ENCODE measurements at places on chromosomes 6 and 20. TPM values are rescaled to one million over a fixed set of nuclear protein-coding genes. Genes with fewer than 3 reads are reported as not detected.

Gene STMND1
- not detected for total RNA-seq

Gene MTFR2
- 9.1 TPM for total RNA-seq

Gene SLPI
- total RNA-seq: 502 TPM

Gene PPP1R14C
- total RNA-seq: 94.6 TPM

Gene TRIM10
- total RNA-seq: not detected

Gene KIF25
- total RNA-seq: not detected

Gene SAMD10
- total RNA-seq: 11.6 TPM

Gene MCCD1
- not detected for total RNA-seq

Gene C6orf15
- total RNA-seq: 0.35 TPM

Gene MYB
- 1.6 TPM for total RNA-seq

Gene CYP39A1
- 2.4 TPM for total RNA-seq

Gene GRM1
- 0.65 TPM for total RNA-seq

Gene BPIFB4
- total RNA-seq: not detected

Gene OARD1
- total RNA-seq: 14.5 TPM

Gene DLK2
- 21.3 TPM for total RNA-seq

Gene CLIC5
- total RNA-seq: not detected

Gene OOEP
- not detected for total RNA-seq

Gene GHRH
- not detected for total RNA-seq

Gene IL17F
- total RNA-seq: not detected

Gene TSPYL4
- total RNA-seq: 7.1 TPM

Gene ADGRF4
- 18.3 TPM for total RNA-seq

Gene VGLL2
- total RNA-seq: not detected
